Heart left ventricle (tissue), 16 donors: ENCODE measurements at places on chromosomes 4 and X. TPM values are rescaled to one million over a fixed set of nuclear protein-coding genes. Genes with fewer than 3 reads are reported as not detected.
A peak's percentile ranks its signal among the peaks of the same experiment; 100 is the strongest.

DNA sequence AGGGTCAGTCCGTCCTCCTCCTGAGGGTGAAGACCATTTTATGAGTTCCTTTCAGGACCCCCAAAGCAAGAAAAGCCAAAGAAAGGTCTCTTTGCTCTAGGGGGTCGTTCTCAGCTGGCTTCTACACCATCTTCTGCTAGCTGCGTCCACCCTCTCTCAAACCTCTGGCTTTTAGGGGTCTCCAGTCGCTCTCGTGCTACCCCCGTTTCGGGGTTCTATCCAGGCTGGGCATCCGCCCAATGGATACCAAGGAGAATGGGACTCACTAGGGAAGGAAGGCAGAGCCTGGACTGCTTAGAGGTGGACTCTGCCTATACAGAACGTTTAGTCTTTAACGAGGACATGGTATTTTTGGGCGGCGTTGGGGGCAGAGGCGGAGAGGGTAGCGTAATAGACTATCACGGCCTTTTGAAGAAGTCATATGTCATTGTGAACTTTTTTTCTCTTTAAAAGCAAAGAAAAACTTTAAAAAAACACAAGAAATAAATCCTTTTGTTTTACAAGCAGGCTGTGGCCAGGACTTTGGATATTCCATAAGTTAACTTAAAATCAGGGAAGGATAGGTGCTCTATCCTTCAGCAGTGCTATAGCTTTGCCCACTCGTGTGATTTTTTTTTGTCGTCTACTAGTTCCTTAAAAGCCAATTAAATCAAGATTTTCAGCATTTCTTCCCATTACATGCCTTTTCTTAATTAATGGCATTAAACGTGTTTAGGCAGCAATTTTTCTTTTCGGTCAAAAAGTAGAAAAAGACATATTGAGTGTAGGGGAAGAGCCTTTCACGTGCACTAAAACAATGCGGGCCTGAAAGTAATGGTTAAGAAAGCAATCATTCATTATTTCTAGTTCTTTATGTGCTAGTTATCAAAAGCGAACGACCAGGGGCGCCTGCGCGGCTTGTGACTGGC is 7.2 kb upstream of the PITX2 start:
- H3K27ac ChIP-seq: no peak overlapping the region
- no peak for DNase-seq
- no peaks in the 10 kb centered on the region for H3K36me3 ChIP-seq

DNA sequence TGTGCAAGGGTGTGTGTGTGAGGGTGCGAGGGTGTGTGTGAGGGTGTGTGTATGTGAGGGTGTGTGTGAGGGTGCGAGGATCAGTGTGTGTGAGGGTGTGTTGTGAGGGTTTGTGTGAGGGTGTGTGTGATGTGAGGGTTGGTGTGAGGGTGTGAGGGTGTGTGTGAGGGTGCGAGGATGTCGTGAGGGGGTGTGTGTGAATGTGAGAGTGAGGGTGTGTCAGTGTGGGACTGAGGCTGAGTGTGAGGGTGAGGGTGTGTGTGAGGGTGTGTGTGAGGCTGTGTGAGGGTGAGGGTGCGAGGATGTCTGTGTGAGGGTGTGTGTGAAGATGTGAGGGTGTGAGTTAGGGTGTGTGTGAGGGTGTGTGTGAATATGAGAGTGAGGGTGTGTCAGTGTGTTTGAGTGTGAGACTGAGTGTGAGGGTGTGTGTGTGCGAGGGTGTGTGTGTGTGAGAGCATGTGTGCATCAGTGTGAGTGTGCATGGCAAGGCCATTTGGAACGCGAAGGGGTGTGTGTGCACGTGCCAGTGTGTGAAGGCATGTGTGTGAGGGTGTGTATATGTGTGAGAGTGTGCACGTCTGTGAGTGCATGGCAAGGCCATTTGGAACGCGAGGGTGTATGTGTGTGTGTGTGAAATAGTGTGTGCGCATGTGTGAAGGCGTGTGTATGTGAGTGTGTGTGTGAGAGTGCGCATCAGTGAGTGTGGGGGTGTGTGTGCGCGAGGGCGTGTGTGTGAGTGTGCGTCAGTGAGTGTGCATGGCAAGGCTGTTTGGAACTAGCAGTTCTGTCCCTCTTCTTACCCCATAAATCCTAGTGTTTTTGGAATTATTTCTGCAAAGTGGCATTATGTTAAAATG is 69.8 kb downstream of the RGS12 start:
- H3K27ac ChIP-seq: no peak overlapping the region
- no peaks in the 10 kb centered on the region for H3K4me1 ChIP-seq
- H3K4me3 ChIP-seq: no peak overlapping the region
- DNase-seq: no peak

- no peak overlapping the region for H3K27ac ChIP-seq
- peaks cover 12% of the 10 kb centered on the region for H3K4me1 ChIP-seq
- H3K36me3 ChIP-seq: no peaks in the 10 kb centered on the region
- no peaks in the 10 kb centered on the region for H3K27me3 ChIP-seq
Measured at GRCh38 chr4:38365748-38366310, 298.2 kb upstream of the KLF3 start.

The SH3TC1 gene
- 17.8 TPM for total RNA-seq

DNA sequence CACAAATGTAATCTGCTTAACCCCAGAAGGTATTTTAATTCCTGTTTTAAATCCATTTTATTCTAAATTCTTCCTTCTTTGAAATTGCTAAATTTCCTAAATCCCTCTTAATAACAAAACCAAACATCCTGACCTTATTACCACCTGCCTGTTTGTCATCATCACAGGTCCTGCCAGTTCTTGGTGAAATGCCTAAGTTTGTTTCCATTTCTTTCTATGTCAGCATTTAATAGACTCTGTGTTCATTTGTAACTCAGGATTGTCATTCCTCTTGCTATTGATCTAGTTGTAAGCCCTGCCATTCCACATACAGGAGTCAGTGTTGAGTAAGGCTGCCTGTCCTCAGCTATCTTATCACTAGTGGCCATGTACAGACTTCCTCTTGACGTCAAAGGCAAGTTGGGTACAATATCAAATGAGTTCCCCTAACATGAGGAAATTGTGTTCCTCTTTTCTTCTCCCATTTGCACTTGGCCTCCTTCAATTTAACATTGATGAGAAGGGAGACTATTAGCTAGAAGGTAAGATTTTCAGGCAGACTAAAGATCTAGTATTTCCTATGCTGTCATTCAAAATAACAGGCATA is 440.1 kb downstream of the AFF2 start:
- no peaks in the 10 kb centered on the region for H3K36me3 ChIP-seq
- no peaks in the 10 kb centered on the region for H3K27me3 ChIP-seq
- H3K27ac ChIP-seq: no peak overlapping the region
- no peak for DNase-seq
- H3K4me3 ChIP-seq: no peak overlapping the region

The MOSPD2 gene
- total RNA-seq: 8.0 TPM

GRCh38 chr4:142353149-142353738 is 492.9 kb downstream of the INPP4B start:
- H3K4me3 ChIP-seq: no peak overlapping the region
- H3K36me3 ChIP-seq: no peaks in the 10 kb centered on the region
- H3K27ac ChIP-seq: peak overlapping the region; percentile 40
- no peaks in the 10 kb centered on the region for H3K27me3 ChIP-seq
- H3K4me1 ChIP-seq: peaks cover 24% of the 10 kb centered on the region

The FGFBP1 gene
- not detected for total RNA-seq

The DGKK gene
- not detected for total RNA-seq

DNA sequence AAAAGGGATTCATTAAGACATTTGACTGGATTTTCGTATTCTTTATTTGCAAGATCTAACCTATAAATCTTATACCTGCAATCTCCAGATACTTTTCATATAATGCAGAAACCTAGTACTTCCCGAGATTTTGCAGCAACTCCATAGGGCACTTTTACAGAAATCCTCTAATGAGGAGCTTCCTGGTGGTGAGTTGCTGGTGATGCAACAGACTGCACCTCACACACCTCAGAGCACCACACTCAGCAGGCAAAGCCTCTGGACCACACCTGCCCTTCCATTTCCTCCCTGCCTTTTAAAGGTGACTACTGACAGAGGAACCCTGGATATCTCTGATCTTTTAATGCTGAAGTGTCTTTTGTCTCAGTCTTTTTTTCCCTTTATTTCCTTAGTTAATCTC is 289.4 kb downstream of the TRAM1L1 start:
- H3K4me3 ChIP-seq: no peak overlapping the region
- H3K27ac ChIP-seq: no peak overlapping the region
- no peaks in the 10 kb centered on the region for H3K4me1 ChIP-seq

GRCh38 chr4:141807103-141807891 is 170.9 kb downstream of the IL15 start:
- no peak for DNase-seq
- no peak overlapping the region for H3K27ac ChIP-seq
- no peaks in the 10 kb centered on the region for H3K4me1 ChIP-seq
- no peak overlapping the region for H3K4me3 ChIP-seq

DNA sequence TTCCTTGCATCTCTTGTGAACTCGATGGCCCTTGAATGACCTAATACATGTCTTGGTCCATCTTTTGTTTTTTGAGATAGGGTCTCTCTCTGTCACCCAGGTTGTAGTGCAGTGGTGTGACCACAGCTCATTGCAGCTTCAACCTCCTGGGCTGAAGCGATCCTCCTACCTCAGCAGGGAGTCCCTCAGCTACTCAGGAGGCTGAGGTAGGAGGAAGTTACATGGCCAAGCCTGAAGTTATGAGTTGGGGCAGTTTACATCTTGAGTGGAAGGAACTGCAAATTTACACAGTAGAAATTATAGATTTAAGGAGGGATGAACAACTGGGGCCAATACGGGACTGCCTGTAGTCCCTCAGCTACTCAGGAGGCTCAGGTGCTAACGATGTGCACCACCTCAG is 97.2 kb upstream of the METTL14 start:
- no peaks in the 10 kb centered on the region for H3K36me3 ChIP-seq
- no peak overlapping the region for H3K27ac ChIP-seq
- H3K4me3 ChIP-seq: no peak overlapping the region

The HS3ST1 gene
- total RNA-seq: 2.2 TPM

DNA sequence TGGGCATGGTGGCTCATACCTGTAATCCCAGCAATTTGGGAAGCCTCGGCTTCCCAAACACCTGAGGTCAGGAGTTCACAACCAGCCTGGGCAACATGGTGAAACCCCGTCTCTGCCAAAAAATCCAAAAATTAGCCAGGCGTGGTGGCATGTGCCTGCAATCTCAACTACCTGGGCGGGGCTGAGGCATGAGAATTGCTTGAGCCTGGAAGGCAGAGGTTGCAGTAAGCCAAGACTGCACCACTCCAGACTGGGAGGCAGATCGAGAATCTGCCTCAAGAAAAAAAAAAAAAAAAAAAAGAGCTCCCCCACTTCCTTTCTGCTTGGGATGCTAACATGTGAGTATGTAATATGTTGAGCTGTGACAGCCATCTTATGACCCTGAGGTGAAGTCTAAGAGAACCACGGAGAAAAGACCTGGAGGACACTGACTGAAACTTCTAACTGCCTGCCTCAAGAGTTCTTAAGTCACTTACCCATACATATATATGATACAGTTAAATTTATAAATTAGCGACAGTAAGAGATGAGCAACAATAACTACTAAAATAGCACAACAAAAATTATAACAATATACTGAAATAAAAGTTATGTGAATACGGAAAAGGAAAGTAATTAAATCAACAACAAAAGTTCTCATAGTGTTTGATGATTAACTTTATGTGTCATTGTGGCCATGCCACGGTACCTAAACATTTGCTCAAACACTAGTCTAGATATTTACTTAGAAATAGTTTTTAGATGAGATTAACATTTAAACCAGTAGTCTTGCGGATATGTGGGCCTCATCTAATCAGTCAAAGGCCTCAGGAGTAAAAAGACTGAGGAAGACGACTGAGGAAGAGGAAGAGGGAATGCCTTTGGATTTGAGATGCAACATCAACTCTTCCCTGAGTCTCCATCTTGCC is 178.3 kb downstream of the OPHN1 start:
- no peak overlapping the region for H3K27ac ChIP-seq
- no peak for DNase-seq
- H3K4me1 ChIP-seq: peaks cover 7% of the 10 kb centered on the region
- H3K36me3 ChIP-seq: no peaks in the 10 kb centered on the region
- no peaks in the 10 kb centered on the region for H3K27me3 ChIP-seq

The ZAR1 gene
- not detected for total RNA-seq

DNA sequence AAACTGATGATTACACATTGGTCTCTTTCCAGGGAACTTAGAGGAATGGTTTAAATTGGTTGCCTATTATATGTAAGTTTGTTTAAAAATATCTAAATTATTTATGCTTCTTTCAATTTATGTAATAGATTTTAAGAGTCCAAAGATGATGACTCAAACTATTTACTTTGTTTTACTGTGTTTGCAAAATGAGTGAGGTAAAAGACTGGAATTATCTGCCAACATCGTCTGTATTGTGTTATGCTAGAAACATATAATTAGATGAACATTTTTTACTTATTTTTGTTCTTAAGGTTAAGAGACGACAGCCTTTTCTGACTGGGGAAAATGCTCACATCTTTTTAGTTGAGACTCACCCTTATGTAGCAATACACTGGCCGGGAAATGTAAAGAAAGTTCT is 51.1 kb upstream of the SYTL5 start:
- no peak for DNase-seq
- H3K4me3 ChIP-seq: no peak overlapping the region
- no peaks in the 10 kb centered on the region for H3K4me1 ChIP-seq
- no peak overlapping the region for H3K27ac ChIP-seq
- no peaks in the 10 kb centered on the region for H3K36me3 ChIP-seq

The GLUD2 gene
- total RNA-seq: 0.37 TPM

DNA sequence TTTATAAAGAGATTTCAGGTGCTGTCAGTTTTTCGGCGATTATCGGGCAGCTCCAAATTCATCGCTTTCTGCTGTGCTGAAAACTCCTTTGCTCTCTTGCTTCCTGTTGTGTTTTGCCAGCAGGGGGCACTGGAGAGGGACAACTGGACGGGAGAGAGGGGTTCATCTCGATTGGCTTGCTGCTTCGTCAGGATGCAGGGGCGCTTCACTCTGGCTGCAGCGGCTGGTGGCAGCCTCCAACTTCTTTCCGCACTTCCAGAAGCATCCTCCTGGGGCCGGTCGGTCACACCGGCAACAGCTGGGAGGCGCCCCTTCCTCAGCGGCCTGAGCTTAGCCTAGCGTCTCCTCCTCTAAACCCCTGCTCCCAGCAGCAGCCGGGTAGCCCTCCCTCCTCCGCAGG is 29.5 kb downstream of the MSL3 start:
- no peaks in the 10 kb centered on the region for H3K4me1 ChIP-seq
- no peak overlapping the region for H3K4me3 ChIP-seq
- H3K27ac ChIP-seq: no peak overlapping the region
- no peaks in the 10 kb centered on the region for H3K27me3 ChIP-seq
- peak; percentile 51 for DNase-seq

DNA sequence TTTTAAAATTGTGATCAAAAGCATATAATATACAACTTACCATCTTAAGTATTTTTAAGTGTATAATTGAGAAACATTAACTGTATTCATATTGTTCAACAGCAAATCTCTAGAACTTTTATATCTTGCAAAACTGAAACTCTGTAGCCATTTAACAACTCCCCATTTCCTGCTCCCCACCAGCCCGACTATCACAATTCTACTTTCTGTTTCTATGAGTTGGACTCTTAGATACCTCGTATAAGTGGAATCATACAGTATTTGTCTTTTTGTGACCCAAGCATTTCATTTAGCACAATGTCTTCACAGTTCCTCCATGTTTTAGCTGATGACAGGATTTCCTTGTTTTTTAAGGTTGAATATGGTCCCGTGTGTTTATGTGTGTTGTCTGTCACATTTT is 106.0 kb downstream of the LRBA start:
- H3K36me3 ChIP-seq: peaks cover 10% of the 10 kb centered on the region
- no peak overlapping the region for H3K27ac ChIP-seq
- no peak overlapping the region for H3K4me3 ChIP-seq
- DNase-seq: no peak
- H3K27me3 ChIP-seq: no peaks in the 10 kb centered on the region
- H3K4me1 ChIP-seq: no peaks in the 10 kb centered on the region
